DMS 273 treated with DMSO at 0.1 percent for 48 hours (cell line): ENCODE measurements at places on chromosomes 2 and 18.

DNA sequence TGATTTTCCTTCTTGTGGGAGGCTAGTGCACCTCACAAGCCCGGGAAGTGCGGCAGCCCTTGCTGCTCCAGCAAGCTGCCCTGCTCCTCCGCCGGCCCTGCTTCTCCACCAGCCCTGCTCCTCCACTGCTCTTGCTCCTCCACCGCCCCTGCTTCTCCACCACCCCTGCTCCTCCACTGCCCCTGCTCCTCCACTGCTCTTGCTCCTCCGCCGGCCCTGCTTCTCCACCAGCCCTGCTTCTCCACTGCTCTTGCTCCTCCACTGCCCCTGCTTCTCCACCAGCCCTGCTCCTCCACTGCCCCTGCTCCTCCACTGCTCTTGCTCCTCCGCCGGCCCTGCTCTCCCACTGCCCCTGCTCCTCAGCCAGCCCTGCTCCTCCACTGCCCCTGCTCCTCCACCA lies 95.6 kb downstream of the NDUFA10 start:
- DNase-seq, result no peak

DNA sequence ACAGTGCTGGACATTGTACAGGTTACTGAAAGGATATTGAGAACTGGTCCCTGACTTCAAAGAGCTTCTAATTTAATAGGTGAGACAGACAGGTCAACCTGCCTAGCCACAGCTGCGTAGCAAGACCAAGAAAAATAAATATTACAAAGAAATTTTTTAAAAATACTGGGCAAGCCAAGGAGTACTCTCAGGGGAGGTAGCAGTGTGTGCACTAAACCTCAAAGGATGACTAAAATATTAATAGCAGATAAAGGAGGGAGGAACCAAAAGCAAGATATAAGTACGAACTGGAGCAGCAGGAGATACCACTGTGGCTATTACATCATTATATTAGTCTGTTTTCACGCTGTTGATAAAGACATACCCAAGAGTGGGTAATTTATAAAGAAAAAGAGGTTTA lies 14.9 kb downstream of the SCG2 start:
- no peak for DNase-seq

DNA sequence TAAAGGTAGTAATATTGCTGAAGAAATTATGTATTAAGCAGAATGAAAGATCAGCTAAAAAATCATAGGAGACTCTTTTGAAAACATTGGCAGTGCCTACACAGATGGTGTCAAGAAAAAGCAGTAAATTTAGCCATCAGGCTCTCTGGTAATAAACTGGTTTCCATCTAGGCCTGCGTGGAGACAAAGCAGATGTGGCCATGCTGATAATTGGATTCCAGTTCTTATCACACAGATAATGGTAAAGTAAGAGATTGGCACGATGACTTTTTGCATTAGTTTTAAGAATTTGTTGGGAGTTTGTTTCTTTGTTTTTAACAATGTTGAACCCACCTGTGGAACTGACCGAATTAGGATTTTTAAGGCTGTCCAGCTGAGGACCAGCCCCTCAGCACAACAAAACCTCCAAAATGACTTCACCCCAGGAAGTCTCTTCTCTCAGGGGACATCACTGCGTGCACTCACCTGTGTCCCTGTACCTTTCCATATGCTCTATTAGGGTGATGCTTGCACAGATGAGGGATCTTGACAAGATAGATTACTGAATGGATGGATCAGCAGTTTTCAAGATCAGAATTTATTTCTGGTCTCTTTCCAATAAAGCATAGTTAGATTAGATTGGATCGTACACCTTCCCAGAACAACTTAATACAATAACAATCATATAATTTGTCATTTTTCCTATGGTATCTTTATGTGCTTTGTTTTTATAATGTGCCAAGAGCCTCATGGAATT lies 69.1 kb upstream of the DNAJC10 start:
- DNase-seq, result no peak

DNA sequence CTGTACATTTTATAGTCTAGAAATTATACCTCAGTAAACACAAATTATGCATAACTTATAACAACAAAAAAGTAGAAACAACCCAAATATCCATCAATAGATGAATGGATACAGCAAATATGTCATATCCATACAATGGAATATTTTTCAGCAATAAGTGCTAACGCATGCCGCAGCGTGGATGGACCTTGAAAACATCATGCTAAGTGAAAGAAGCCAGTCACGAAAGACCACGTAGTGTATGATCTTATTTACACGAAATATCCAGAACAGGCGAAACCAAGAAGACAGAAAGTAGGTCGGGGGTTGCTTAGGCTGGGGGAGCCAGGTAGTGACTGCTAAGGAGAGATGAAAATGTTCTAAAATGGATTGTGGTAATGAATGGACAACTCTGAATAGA lies 167.1 kb upstream of the MYCN start:
- no peak for DNase-seq

DNA sequence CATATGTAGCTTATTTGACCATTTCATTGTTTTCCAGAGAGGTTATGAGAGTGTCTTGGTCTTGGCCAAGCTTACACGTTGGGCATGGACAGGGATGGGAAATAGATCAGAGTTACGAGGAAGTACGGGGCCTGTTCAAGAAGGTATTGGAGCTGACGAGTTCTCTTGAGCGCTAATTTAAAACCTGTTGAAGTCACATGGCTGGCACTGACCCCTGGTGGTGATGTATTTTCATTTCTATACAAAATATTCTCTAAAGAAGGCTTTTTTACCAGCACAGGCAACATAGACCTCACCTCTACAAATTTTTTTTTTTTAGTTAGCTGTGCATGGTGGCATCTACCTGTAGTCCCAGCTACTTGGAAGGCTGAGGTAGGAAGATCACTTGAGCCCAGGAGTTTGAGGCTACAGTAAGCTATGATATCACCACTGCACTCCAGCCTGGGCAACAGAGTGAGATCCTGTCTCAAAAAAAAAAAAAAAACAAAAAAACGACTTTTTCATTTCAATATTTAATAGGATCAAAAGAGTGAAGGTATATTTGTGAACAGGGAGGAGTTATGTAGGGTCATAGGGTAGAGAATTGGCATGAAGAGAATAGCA lies 19.6 kb downstream of the UGP2 start:
- peak; percentile 14 for DNase-seq

DNA sequence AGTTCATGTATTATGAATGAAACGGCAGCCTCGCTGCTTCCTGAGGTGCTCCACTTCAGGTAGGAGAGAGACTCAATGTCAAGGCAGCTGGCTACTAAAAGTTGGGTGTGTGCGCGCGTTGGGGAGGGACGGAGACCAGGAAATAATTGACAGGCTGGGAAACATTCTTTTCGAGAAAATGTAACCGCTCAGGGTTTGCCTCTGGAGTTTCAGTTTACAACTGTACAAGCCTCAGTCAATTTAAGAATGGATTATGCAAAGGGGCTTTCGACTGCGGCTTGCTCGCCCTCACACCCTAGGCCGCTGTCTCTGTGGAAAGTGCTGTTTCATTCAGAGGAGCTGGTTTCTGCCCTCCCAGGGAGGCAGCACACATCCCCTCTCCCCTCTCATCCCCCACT lies 4.4 kb upstream of the SPRED2 start:
- no peak for DNase-seq

DNA sequence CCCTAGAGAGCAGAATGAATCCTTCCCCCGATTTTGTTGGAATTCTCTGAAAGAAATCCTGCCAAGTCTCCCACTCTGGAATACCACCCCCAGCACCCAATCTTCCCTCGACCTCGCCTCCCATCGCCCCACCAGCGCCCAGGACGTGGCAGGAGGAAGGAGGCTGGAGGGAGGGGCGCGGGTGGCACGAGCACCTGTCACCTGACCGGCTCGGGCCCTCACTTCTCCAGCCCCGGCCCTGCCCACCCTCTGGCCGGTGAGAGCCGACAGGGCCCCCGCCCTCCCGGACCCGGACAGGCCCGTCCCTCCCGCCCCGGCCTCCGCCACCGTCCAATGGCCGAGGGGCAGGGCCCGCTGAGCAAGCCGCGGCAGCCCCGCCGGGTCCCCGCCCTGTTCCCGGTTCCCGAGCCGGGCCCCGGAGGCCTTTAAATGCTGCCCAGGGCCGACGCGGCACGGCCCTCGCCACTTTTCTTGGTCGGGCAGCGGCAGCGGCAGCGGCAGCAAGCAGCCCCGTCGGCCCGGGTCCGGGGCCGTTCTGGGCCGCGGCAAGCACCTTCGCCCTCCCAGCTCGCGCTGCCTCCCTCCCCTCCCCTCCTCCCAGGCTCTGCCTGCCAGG lies at the start of gene LGALSL:
LGALSL (plus strand) TSS at position 393 of the 616 bp plus-strand sequence. CDS start 384 bp downstream, outside the sequence.
- no peak for DNase-seq

GRCh38 chr2:144630459-144631215 lies 110.7 kb upstream of the ZEB2 start:
- DNase-seq, result no peak

DNA sequence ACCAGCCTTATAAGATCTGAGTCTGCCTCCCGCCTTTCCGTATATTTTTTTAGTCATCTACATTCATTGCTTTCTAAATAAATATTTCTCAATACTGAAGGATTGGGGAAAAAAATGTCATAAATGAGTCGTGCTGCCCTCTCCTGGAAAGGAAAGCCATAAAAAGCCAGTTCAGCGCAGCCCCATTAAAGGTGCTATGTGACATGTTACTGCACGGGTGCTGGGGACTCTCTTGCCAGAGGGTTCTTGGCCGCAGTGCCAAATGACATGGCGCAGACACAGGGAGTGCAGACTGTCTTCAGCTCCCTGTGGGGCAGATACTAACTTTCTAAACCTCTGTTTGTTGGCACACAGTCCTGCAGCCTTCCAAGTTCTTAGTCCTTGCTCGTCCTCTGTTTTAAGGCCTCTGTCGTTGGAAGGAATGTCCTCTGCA lies 53.7 kb upstream of the MAP3K20 start:
- no peak for DNase-seq
